ENCODE measurements at places on chromosomes 1 and 21.

- DNase-seq = no peak
These were observed 482.2 kb downstream of the PTPRC start for GRCh38 chr1:199121047-199121446.

DNA sequence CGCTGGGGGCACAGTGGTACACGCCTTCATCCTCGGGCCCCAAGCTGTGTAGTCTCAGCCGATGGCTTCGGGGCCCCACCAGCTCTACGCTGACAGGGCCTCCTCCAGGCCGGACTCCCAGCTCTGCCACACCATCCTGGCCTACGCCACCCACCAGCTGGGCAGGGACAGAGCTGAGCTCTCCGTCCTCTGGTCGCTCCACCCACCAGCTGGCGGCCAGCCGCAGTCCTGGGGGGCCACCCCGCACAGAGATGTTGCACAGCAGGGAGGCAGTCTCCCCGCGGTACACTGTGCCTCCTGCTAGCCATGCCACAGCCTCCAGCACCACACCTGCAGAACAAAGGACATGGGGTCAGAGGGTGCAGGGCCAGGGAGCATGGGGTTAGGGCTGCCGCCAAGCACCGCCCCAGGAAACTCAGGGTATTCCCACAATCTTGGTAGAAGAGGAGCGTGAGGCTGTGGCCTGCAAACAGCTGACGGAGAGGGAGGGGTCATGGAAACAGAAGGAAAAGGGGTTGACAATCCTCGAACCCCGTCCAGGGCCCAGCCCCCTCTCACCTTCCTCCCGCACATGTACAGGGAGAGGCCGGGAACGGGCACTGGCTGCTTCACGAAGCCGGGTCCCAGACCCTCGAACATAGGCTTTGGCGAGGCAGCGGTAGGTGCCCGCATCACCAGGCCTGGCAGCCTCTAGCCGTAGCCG, 5.9 kb downstream of the IGSF8 start:
- DNase-seq = no peak

GRCh38 chr1:235932090-235932510, 65.4 kb upstream of the LYST start:
- no peak for DNase-seq

- DNase-seq = no peak
These were observed 62.7 kb downstream of the ITPKB start for GRCh38 chr1:226676381-226676780.

GRCh38 chr1:185632659-185633423, 101.3 kb upstream of the HMCN1 start:
- no peak for DNase-seq

DNA sequence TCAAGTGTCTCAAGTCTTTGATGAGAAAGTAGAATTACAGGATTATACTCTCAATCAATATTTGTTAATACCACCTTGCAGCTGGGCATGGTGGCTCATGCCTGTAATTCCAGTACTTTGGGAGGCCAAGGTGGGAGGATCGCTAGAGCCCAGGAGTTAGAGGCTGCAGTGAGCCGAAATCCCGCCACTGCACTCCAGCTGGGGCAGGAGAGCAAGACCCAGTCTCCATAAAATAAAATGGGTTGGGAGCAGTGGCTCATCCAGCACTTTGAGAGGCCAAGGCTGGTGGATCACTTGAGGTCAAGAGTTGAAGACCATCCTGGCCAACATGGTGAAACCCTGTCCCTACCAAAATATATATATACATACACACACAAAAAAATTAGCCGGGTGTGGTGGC, 1.2 kb upstream of the NCMAP start:
- DNase-seq = no peak

DNA sequence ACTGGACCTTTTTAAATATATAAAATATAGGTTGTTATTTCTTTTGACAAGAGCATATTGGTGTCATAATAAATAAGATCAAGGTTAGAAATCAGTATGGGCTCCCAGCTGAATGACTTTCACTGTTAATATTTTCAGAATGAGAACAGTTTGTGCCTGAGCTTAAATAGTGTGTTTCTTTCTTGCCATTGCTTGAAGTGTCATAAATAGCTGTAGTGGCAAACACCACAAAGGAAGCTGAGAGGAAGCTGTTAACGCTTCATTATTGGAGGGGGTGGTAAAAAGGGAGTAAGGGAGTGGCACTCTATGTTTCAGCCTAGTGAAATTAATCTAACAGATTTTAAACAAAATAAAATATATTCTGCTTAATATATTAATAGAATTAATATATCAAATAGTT, 1089.8 kb upstream of the NCAM2 start:
- no peak for DNase-seq

DNA sequence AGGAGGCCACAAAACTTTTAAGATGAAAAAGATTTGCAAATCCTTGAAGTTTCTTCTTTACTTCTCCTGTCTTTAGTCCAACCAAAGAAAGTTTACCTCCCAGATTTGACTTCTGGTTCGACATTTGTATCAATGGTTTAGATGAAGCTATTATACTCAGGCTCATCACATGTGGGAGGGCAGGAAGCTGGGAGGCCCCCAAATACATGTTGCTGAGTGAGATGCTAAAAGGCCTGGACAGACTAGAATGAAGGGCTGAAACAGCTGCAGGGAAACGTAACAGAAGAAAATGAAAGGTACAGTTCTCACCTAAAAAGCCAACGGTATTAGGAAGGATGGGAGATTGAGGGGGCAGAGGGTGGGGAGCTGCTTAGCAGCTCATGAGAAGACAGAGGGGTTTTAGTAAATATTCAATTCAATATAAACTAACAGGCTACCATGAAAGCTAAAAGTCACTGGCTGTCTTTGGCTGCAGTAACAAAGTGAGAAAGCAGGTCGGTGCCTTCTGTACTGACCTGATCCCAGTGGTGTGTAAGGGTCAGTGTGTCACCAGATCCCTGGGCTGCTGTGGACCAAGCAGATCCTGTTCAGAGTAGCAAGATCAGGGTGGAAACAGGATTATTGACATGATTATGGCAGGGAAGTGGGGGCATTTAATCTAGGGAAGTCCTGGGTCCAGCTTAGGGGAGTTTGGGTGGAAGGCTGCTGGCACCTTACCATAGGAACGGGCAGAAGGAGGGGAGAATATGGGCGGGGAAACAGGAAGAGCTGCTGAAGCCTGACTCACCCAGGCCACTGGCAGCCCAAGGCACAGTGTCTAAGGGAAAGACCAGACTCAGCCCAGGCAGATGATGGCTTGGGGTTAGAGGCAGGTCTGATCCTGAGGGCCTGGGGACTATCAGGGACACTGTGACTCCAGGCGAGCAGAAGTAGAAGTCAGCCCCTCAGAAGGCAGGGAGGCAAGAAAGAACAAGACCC, 60.4 kb downstream of the KCNN3 start:
- DNase-seq = no peak

DNA sequence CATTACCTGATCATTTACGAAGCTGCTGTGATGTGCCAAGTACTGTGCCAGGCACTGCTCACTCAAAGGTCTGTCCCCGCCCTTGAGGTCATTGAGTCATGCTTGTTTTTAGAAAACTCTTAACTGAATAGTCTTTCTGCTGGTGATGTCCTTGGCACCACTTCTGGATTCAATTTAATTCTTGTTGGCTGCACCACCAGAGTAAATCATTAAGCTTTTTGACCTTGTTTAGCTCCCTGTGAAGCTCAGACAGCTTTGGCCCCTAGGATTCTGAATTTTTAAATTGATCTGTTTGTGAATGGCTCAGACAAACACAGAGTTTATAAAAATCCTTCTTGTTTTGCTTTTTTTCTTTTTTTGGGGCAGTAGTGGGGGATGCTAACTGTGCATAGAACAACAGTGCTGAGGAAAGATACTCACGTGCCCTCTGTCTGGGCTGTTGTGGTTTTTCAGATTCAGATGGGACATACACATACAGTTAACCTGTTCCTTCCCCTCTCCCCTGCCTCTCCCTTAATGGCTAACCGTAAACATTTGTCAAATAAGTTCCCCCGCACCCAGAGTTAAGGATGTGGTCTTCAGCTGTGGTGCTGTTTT, 67.6 kb downstream of the MTR start:
- DNase-seq = no peak

DNA sequence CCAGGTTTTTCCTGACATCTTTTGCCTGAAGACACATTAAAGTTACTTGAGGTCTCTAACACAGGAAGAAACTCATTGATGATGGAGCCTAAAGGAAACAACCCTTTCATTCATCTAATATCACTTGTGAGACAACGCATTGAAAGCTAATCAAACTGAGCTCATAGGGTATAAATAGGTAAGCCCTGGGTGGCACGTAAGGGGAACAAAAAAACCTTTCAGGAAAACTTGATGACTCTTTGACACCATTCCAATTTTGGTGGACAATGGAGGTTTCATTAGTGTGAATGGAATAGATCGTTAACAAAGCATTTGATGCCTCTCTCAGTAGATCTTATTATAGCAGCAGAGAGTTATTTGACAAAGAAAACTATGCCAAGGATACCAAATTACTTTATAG, 80.7 kb upstream of the DUSP10 start:
- DNase-seq = no peak

DNA sequence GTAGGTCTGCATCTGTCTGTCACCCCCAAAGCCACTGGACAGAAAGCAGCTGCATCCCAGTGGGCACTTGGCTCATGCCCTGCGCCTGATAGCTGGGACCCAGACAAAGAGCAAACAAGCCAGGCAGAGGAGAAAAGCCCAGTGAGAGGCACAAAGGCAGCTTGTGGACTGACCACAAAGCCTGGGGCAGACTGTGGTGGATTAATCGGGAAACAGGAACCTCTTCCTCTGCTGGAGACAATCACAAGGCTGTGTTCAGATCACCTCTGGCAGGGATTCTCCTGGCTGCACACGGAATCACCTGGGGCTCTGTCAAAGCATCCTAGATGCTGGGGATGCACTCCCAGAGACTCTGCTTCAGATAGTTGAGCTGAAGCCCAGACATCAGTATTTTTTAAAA, 15.2 kb upstream of the GJB5 start:
- no peak for DNase-seq

DNA sequence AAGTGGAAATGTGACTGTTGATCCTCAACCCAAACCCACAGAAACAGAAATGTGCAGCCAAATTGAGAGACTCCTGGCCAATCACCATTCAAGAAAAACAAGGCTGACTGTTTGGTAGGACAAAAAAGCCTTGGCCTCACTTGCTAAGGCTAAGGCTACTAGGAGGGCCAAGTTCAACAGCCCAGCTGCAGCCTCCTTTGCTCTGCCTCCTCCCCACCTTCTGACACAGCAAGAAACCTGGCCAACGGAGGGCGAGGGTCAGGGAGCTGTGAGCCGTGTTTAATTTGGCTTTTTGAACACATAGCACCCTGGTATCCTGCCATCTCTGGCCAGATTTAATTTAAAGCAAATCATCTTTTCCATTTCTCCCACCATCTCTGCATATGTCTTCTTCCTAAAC, 165.8 kb upstream of the RAB4A start:
- no peak for DNase-seq

DNA sequence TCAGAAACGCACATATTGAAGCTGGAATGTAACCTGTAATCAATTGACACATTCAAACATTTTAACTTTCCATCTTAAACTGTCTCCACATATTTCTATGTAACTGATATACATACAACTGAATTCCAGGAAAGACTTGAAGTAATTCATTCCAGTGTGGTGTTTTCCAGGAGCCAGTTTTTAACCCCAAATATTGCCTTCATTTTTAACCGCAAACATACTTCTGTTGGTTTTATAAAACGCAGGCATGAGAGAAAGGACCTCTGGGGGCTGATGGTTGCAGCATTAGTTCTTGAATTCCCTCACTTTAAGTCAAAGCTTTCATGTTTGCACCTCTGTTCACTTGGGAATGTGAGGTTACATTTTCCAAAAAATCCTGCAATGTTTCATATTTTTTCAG, 204.1 kb downstream of the CRB1 start:
- no peak for DNase-seq

Data from CD4-positive, alpha-beta T cell treated with Interleukin-21 for 1 hour (primary cell).